Muscle of leg (tissue), 16 donors: ENCODE measurements at places on chromosomes 16 and 17. TPM values are rescaled to one million over a fixed set of nuclear protein-coding genes. Genes with fewer than 3 reads are reported as not detected.

DNA sequence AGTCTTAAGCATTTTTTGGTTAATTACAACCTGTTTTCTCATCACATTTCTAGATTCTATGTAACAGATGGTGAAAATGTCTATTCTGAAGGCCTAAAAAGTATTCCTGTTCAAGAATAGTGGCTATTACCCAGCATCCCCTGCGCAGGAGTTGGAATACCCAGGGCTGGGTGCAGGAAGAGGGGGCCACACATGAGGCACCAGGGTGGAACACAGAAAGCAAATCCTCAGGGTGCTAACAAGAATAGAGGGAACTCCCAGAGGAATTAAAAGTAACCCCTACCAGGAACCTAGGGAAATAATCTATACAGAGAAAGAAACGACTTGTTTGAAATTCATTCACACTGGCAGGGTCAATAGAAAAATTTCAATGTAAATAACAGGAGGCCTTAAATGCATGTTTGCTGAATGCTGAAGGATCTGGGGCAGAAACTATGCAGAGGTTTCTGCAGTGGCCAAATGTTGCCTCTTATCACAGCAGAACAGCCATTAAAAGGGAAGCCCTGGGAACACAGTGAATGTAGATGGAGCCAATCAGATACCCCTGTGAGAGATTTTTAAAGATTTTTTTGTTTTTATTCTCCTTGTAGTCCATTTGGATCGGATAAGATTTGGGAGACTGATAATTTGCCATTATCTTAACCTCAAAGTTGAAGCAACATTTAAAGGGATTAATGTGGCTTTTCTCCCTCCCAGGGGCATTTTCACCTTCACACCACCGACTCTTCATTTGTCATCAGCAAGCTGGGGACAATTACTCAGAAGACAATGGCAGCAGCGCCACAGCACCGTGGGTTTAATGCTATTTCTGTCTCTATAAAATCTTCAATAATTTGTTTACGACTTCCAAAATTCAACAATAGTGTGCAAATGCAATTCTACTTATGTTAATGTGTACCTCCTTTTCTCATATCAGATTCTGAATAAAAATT is 196.0 kb upstream of the PSMD7 start:
- no peak for DNase-seq

Gene GUCY2D
- total RNA-seq, result under 0.01 TPM

DNA sequence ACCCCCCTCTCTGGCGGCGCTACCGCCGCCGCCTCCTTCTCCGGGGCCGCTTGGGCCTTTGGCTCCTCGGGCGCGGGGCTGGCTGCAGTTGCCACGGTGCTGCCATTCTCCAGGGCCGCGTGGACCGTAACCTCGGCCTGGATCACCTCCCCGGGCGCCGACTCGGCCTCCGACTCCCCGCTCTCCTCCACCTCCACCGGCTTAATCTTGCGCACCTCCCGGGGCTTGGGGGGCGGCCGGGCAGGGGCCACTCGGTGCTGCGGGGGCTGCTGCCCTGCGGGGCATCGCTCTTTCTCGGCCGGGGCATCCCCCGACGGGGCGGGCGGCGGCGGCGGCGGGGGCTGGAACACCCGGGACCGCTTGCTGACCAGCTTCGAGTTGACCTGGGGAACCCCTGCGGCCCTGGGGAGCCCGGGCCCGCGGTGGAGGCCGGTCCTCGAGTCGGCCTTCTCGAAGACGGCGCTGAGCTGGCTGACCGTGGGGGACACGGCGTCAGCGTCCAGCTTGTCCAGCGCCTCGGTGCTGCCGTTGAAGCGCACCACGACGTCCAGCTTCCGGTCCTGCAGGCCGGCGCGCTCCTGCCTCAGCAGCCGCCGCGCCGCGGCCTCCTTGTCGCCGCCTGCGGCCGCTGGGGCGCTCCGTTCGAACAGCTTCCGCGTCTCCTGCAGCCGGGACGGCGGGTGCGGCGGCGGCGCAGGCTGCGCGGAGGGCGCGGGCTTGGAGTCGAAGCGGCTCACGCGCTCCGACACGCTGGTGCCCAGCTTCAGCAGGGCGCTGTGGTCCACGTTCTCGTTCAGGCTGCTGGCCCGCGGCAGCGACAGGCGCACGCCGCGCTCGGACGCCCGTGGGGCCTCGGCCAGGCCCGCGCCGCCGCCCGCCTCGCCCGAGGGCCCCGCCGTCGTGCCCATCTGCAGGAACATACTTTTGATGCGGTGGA is 792 bp downstream of the PPP1R9B start:
- DNase-seq, result peak; percentile 71

DNA sequence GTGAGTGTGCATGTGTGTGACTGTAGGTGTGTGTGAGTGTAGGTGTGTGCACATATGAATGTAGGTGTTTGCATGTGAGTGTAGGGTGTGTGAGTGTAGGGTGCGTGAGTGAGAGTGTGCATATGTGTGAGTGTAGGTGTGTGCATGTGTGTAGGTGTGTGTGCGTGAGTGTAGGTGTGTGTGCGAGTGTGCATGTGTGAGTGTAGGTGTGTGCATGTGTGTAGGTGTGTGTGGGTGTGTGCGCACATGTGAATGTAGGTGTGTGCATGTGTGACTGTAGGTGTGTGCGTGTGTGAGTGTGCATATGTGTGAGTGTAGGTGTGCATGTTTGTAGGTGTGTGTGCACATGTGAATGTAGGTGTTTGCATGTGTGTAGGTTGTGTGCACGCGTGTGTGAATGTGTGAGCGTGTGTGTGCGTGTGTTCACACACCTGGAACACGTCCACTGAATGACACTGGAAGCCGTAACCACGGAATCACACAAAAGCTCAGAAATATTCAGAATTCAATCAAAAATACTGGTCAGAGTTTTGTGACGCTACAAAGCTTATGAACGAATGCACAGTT is 30.6 kb downstream of the MRM3 start:
- DNase-seq, result no peak

- DNase-seq, result peak; percentile 58
Measured at GRCh38 chr16:64882078-64882784, 239.6 kb downstream of the CDH11 start.

DNA sequence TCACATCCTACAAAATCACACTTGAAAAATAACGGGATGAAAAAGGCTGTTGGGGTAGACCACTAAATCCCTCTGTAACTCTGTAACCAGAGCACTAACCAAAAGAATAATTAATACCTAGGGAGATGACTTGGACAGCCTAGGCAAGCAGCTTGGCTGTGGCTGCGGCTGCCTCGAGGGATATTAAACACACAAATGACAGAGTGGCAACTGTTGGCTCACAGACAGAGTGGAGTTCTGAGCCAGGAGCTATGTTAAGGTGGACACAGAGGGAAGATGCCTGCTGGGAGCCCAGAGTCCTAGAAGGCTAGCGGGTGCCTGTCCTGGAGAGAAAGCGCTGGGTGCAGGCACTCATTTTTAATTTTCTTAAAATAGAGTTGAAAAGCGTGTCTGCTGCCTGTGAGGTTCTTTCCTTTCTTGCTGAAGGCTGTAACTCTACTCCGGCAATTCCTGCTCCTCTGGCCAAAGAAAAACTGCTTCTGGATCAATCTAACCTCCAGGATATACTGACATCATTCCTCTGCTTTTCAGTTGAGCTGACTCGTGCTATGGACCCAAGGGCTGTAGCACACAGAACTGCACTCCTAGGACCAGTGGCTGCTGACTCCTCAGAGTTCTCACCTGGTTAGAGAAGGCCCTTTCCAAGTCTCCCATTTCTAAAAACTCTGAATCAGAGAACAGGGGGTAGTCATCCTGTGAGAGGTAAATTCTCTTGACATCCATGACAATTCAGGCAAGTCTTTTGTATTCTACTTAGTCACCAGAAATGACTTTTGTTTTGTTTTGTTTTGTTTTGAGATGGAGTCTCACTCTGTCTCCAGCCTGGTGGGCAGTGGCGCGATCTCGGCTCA is 147.9 kb downstream of the STX8 start:
- peak; percentile 95 for DNase-seq

DNA sequence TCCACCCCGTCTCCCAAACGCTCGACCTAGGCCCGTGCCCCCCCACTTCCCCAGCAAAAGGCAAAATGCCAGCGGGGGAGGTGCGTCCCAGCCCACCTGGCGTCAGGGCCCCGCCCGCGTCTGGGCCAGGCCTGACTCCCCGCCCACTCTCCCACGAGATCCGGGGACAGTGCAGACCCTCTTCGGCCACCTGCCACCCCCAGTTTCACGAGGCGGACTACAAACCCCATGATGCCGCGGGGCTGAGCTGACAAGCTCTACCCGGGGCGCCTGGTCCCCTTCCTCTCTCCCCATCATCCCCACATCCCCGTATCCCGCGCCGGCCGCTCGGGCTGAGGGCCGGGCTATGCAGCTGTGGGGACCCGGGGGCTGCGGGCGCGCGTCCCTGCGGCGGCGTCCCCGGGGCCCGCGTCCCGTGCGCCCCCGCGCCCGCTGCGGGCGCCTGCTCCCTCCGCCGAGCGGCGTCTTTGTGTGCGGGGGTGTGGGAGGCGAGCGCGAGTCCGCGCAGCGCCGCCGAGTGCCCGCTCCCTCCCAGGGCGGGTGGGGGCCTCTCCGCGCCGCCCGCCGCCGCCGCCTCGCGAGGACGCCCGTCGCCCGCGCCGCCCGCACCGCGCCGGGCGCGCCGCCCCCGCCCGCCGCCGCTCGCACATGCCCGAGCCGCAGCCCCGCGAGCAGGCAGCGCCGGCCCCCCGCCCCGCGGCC is at the start of gene ANKRD13B:
ANKRD13B (plus strand) TSS at position 283 of the 702 bp plus-strand sequence. CDS start 490 bp downstream, outside the sequence.
- DNase-seq, result peak; percentile 74

DNA sequence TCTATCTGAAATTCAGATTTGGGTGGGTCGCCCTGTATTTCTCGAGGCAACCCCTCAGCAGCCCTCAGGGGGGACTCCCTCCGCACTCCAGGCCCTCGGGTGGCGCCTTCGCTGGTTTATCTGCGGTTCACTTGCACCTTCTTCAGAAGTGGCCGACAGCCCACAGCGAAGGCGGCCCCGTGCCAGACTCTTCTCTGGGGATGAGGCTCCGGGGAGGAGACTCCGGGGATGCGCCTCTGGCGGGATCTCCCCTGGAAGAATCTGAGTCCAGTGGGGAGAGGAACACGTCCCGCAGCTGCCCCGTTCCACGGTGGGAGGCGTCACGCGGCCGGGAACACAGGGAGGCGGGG is 63.9 kb upstream of the DNAJA2 start:
- DNase-seq, result no peak

GRCh38 chr16:84426804-84427203 is 58.5 kb downstream of the ATP2C2 start:
- DNase-seq, result no peak

DNA sequence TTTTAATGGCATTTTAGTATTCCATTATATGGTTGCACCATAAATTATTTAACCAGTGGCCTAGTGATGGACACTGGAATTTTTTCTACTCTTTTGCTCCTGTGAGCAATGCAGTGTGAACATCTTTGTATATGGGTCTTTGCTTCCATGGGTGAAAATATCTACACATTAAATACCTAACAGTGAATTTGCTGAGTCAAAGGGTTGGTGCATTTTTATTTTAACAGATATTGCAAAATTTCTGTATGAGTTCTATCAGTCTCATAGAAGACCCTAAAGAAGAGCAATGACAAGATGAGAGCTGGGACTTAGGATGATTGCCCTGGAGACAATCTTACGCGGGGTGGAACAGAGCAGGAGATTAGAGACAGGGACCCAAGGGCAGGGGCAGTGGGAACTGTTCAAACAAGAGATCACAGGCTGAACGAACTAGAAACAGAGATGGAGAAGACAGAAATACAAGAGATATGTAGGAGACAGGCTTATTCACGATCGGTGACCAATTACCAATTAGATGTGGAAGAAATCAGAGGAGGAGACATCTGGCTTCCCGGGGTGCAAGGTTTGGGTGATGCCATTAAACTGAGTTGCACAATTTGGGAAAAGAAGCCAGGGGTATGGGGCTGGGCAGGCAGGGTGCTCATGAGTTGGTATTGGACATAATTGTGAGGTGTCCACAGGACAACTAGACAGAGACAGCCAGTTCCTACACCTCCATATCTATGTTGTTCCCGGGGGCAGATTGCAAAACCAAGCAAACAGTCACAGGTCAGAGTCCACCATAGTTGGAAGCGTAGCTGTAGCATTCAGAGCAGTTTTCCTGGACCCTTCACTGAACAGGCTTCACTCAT is 39.9 kb upstream of the LONP2 start:
- DNase-seq, result no peak

- DNase-seq, result no peak
Measured at GRCh38 chr16:14388243-14388642, 241.8 kb downstream of the PARN start.

DNA sequence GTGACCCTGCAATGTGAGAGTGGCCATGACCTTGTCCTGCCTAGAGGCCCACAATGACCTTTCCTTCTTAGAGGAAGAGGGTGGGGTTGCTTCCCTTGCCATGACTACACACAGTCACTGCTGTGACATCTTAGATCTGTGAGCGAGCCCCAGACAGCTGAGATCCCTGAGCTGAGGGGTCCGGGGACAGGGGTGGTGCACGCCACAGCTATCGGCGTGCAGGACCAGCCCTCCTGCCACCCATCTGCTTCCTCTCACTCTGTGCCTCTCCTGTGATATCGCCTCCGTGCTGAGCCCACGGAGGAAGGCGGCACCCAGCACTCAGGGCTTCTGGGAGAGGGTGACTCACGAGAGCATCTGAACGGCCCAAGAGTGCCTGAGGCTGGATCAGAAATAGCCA is 35.2 kb downstream of the KIAA0513 start:
- DNase-seq, result no peak

Gene KRT33B
- total RNA-seq, result 0.09 TPM

DNA sequence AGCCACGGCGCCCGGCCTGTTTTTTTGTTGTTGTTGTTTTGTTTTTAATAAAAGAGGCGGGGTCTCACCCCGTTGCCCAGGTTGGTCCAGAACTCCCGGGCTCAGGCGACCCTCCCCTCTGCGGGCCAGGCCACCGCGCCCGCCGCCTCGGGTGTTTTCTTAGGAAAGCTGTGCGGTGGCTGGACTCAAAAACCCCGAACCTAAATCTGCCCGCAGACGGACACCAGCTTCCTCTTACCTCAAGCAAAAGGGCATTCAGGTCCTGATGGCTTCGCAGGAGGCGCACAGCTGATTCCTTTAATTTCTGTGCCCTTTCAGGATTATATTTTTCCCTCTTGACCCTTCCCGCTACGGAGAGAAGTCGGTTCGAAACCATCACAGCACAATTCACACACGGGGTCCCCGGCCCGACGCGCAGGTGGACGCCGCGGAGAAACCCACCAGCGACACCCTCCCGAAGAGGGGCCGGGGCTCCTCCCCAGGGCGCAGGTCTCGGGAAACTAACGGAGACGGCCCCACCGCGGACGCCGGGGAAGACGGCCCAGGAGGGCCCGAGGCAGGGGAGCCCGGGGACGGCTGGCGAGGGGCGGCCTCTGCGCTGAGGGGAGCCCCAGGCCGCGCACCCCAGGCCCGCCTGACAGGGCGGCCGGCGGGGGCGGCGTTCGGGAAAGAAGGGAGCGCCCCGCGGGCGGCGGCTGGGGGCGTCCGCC is 653 bp downstream of the FANCA start:
- no peak for DNase-seq

Gene KRT9
- total RNA-seq, result not detected

Gene CA7
- not detected for total RNA-seq

- DNase-seq, result no peak
Measured at GRCh38 chr17:60371818-60372510, 20.0 kb downstream of the USP32 start.

Gene UMOD
- not detected for total RNA-seq
